ENCODE measurements at places on chromosomes 4 and X.

GRCh38 chr4:116150152-116150551 lies 935.2 kb downstream of the TRAM1L1 start:
- DNase-seq, result no peak

DNA sequence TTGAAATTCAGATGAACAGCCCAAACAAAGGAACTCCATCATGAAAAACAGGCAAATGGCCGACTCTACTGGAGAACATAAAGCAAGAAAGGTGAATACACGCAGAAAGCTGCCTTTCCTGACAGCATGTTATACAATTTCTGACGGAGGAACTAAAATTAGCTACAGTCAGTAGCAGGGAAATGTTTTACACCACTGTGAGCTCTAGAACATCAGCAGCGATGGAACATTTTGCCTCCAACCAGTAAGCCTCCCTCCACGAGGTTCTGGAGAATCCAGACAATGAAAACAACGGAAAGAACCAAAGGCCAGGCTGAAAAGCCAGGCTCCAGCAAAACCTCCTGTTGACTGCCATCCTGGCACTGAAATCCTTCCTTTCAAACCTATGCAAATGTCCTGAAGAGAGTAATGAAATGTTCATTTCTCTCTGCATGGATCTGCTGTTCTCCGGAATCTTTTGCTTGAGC lies 78.9 kb downstream of the IRF2 start:
- no peak for DNase-seq

- no peak for DNase-seq
Measured at GRCh38 chrX:15416133-15416993, 32.1 kb upstream of the VEGFD start.

DNA sequence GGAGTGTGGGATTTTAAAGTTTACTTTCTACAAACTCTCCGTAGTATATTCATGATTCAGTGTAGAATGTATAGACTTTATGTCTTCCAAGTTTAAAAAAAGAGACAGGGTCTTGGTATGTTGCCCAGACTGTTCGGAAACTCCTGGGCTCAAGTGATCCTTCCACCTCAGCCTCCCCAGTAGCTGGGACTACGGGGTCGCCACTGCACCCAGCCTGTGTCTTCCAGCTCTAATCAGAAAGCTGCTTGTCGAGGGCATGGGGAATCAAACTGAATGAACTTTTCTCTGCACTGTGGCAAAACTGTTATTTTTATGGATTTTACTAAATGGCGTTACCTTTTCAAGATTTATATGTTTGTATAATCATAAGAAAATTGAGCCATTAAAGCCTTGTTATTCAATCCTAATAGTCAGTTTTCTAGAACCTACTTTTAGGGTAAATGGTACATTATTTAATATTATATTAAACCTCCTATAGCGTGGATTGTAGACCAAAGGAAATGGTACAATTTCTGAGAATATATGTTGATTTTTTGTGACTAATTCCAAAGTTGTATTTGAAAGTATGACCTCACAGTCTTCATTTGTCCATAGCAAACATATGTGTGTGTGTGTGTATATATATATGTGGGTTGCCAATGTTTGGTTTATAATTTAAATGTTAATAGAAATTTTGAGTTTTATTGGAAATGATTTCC lies 1.1 kb downstream of the BLOC1S4 start:
- DNase-seq, result no peak

GRCh38 chr4:3865986-3866812 lies 100.0 kb downstream of the ADRA2C start:
- no peak for DNase-seq

DNA sequence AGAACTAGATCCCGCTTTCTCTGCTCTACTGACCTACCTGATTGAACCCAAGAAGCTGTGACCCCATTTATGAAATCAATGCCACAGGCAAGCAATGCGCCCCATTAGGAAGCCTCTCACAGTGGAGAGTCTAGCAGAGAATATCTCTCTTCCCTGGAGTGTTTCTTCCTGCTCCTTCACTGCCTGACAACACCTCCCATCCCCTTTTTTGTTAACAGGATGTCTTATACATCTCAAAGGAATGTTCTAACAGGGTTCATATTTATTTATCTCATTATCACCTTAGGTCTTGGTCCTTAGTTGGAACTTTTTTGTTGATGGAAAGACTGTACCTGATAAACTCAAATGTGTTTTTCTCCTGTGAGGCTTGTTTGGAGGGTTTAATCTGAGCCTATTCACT lies 35.5 kb downstream of the SLIT2 start:
- DNase-seq, result no peak

GRCh38 chr4:56906489-56907393 lies 959 bp upstream of the REST start:
- no peak for DNase-seq

GRCh38 chr4:4488405-4489404 lies 53.1 kb downstream of the STX18 start:
- peak; percentile 66 for DNase-seq

DNA sequence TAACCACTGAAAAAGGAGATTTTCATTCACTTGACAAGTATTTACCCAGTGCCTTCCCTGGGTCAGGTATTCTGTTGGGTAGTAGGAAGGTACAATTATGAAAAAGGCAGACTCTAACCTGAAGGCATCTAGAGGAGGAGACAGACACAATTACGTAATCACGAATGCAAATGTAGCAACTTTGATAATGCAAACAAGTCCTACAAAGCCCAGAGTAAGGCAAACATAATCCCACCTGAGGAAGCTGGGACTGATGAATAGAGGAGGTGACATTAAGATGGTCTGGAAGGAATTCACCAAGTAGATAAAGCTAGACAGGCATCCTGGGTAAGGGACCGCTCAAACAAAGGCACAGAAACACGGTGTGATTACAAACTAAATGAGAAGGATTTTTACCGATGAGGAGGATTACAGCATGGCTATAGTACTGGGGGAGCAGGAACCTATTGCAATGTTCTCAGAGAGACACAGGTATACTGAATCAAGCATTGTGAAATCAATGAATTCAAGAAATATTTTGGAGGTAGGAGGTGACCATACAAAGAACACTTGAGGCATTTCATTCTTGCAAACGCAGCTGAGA lies 37.1 kb downstream of the TMEM150C start:
- DNase-seq, result no peak

- no peak for DNase-seq
Measured at GRCh38 chr4:85953651-85954018, 406.2 kb downstream of the MAPK10 start.

GRCh38 chr4:47110546-47111132 lies 79.3 kb downstream of the GABRB1 start:
- no peak for DNase-seq

DNA sequence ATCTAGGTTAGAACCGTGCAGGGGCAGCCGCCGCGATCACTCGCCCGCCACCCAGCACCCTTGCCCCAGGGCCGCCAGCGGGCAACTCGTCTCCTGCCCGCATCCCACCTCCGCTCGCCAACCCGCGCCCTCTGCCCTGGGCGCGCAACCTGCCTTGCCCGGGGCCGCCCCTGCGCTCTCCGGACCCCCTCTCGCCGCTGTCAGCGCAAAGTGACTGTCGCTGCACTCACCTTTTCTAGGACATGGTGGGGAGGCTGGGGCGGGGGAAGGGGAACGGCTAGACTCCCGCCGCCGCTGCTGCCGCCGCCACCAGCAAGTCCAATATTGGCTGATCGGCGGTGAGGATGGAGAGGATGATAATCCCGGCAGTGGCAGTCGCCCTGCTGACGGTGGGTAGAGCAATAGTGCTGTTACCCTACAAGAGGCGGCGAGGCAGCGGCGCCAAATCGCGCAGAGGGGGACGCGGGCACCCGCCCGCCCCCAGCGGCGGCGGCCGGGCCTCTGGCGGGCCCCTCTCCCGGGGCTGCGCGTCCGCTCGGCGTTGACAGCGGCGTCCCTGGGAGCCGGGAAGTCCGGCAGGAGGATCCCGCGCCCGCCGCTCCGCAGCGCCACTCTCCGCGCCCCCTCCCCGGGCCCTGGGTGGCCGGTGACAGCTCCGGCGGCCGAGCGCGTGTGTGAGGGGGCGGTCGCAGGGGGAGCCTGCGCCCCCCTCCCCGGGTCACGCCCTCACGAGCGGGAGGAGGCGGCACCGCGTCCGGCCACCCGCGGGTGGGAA lies 2.3 kb upstream of the NR3C2 start:
- DNase-seq, result no peak

GRCh38 chr4:12689457-12689856 lies 794.7 kb downstream of the RAB28 start:
- DNase-seq, result no peak

GRCh38 chrX:16308773-16309172 lies 141.5 kb downstream of the MAGEB17 start:
- no peak for DNase-seq

DNA sequence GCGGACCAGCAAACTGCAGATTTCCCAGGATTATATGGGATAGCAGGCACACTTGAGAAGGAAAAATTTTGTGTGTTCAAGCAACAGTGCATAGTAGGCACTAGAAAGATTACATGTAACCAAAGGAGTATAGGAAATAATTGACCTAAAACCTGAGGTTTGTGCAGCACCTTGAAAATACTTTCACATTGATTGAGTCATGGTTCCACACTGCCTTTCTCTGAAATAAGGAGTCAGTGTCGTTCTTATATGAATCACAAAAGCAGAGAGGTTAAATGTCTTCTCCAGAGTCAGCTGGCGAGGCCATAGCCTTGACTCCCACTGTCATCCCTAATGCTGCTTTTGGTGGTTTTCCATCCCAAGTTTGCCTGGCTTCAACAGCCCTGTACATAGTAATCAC lies 138.9 kb downstream of the SOWAHB start:
- no peak for DNase-seq

- DNase-seq, result no peak
Measured at GRCh38 chr4:56318555-56318954, 68.7 kb downstream of the AASDH start.

GRCh38 chrX:155108427-155108826 lies 37.1 kb downstream of the BRCC3 start:
- no peak for DNase-seq

DNA sequence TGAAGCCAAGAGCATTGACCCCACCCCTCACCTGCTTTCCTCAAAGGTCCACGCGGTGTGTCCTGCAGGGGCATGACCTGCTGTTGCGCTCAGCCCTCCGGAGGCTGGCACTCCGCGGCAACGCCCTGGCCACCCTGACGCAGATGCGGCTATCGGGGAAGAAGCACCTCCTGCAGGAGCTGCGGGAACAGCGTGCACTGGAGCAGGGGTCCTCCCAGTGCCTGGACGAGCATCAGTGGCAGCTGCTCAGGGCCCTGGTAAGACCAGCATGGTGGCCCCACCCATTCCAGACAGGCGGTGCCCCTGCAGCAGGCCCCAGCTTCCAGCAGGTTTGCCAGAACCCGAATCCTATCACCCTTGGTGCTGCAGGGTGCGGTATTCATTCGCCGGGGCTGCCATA lies 86.0 kb downstream of the EVC start:
- no peak for DNase-seq

GRCh38 chr4:113537628-113538027 lies 223.9 kb downstream of the CAMK2D start:
- no peak for DNase-seq

GRCh38 chr4:3630598-3631543 lies 98.6 kb upstream of the LRPAP1 start:
- DNase-seq, result no peak

DNA sequence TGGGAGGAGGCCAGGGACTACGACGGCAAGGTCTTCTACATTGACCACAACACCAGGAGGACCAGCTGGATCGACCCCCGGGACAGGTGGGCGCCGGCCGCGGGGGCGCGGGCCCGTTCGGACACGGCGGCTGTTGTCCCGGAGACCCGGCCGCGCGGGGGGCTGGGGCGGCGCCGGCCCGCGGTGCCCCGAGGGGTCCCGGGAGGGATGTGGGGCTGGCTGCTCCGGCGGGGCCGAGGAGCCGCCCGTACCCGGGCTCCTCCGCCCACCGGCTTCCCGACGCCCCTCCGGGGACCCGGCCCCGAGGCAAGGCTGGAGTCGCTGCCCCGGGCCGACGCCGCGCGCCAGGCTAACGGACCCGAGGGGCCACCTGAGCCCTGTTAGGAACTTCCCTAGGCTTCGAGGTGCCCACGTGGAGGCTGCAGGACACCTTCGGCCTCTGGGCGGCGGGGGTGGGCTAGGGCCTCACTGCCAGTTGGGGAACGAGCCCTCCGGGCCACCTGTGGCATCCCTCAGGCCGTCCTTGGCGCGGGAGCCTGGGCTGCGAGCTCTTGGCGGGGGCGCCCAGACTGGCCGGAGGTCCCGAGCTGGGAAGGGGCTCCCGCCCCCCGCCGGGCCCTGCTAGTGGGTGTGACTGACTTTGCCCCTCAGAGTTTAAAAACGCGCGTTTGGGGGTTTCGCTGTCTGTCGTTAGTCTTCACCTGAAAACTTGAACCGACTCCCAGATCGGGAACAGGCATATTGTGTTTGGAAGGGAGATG lies 660 bp downstream of the WWC2 start:
- no peak for DNase-seq

GRCh38 chr4:126959056-126959745 lies 673.6 kb upstream of the INTU start:
- no peak for DNase-seq

DNA sequence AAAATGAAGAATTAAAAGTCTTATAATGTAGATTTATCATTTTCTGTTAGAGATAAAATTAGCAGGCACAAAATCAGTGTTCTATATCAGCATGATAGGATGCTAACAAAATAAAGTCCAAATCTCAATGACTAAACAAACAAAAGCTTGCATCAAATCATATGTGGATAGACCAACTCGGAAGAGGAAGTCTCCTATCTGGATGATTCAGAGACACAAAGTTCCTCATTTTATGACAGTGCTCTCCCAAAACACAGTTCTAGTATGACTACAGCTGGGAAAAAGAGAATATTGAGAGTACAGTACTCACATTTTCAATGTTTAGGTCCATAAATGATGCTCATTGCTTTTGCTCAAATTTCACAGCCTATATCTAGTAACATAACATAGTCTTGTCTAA lies 376.1 kb upstream of the CTSO start:
- DNase-seq, result no peak

DNA sequence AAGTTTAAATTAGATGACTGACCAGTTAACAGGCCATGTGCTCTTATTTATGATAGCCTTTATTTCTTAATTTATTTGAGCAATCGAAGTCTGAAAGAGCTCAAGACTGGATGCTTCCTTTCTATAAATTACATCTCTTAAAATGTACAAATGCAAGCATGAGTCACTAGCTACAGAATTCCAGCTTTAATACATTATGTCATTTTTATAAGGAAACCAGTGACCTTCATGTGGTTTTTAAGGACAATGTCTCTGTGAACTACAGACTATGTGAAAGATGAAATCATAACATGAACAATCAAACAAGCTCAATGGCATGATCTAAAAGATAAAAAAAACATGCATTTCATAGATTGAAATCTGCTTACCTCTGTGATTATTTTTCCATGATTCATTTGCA lies 15.4 kb downstream of the HTR2C start:
- DNase-seq, result no peak

DNA sequence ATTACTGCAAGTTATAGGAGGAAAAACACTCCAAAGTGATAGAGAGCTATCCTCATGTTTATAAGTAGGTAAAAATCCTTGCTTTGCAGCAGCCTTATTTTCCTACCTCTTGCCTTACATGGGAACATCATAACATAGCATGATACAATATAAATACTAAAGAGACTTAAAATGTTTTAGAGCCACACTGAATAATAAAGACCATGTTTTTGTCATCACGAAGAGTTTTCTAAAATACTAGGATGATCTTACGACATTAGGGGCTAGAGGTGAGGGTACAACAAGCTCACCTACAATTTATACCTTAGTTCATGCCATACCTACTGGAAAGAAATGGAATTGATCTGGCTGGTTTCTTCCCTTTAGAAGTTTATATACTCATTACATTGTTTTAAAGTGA lies 184.8 kb downstream of the FBXW7 start:
- no peak for DNase-seq

- no peak for DNase-seq
Measured at GRCh38 chrX:13022926-13023325, 21.5 kb downstream of the FAM9C start.
